ENCODE measurements at places on chromosomes 11 and 22.

DNA sequence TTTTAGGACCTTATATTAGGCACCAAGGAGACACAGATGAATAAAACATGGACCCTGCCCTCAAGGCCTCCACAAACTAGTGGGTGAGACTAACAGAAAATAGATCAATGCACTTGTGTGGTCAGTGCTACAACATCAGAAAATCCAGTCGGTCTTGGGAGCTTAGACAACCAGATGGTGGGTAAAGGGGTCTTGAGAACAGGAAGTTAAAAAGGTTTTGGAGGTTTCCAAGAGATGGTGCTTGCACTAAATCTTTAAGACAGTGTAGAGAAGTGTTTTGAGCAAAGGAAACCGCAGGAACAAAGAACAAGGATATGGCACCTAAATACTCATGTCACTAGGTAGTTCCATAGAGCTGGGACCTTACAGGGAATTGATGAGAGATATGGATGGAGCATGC lies 56.2 kb downstream of the GALNT18 start:
- DNase-seq = no peak

GRCh38 chr11:95068549-95068948 lies 1.8 kb downstream of the SRSF8 start:
- peak; percentile 67 for DNase-seq

GRCh38 chr11:68550485-68550817 lies 89.9 kb downstream of the PPP6R3 start:
- DNase-seq = no peak

- DNase-seq = no peak
These were observed 118.9 kb upstream of the LMO1 start for GRCh38 chr11:8382436-8383053.

GRCh38 chr11:71095294-71095850 lies 157.0 kb downstream of the SHANK2 start:
- DNase-seq = no peak

DNA sequence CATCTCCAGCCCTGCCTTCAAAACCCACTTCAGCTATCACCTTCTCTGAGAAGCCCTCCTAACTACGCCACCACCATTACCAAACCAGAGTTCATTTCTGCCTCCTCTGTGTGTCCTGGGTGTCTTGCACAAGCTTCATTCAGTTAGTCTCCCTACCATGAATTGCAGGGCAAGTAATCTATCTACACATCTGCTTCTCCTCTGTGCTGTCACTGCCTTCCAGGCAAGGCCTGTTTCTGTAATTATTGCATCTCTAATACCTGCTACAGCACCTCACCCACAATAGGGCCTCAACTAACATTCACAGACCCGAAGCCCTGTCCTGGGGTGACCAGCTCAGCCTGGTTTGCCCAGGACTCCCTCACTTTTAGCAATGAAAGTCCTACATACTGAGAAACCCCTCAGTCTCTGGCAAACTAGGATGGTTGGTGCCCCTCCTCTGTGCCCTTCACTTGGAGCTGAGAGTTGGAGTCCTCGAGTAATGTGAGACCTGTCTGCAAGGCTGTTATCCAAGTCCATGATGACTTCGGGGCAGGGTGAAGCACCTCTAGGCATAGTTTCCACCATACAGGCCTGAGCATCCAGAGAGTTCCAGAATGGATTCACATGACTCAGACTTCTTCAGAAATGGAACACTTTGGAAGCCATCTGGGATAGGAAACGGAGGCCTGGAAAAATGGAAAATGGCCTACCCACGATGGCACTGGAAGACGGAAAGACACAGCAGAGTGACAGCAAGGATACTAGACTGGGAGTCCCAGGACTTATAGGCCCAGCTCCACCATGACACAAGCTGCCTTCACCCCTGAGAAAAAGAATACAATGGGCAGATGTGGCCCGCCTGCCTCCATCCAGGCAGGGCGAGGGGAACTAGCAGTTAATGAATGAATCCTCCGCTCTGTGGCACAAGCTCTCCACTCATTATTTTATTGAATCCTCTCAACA lies 269.3 kb downstream of the BUD13 start:
- no peak for DNase-seq

Measured in lung (tissue), 17 donors.